Activated T-cell treated with anti-CD3 and anti-CD28 coated beads, Interleukin-2, amount 50 U/mL, for 72 hours (primary cell): ENCODE measurements at places on chromosomes 13 and 19.

DNA sequence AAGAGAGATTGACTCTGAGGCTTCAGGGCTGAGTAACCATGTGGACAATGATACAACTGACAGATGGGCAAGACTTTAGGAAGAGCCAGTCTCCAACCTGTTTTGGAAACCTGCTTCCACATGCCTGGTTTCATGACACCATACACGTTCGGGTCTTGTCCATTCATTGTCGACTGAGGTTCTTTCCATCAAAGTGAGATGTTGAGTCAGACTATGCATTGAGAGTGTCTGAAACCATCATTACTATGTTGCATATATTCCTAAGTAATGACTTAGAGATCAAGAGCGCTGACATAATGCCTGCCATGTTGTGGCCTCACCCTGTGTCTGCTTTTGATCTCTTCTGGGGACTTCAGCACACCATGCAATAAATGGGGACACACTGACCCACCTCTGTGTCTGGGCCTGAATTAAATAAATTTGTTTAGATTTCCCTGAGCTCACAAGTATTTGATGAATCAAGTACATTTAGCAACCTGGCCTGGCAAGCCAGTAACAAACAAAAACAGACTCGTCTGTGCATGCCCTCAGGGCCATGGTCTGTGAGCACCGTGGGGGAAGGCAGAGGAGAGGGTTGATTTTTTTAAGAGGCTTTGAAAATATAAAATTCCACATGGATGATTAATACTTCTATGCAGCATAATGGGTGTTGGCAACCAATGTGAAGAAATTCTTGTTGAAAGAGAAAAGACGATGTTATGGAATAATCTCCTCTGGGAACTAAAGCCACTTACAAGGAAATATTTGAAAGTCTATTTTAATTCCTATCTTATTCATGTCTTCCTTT is 49.9 kb upstream of the UBAC2 start:
- no peak for DNase-seq

DNA sequence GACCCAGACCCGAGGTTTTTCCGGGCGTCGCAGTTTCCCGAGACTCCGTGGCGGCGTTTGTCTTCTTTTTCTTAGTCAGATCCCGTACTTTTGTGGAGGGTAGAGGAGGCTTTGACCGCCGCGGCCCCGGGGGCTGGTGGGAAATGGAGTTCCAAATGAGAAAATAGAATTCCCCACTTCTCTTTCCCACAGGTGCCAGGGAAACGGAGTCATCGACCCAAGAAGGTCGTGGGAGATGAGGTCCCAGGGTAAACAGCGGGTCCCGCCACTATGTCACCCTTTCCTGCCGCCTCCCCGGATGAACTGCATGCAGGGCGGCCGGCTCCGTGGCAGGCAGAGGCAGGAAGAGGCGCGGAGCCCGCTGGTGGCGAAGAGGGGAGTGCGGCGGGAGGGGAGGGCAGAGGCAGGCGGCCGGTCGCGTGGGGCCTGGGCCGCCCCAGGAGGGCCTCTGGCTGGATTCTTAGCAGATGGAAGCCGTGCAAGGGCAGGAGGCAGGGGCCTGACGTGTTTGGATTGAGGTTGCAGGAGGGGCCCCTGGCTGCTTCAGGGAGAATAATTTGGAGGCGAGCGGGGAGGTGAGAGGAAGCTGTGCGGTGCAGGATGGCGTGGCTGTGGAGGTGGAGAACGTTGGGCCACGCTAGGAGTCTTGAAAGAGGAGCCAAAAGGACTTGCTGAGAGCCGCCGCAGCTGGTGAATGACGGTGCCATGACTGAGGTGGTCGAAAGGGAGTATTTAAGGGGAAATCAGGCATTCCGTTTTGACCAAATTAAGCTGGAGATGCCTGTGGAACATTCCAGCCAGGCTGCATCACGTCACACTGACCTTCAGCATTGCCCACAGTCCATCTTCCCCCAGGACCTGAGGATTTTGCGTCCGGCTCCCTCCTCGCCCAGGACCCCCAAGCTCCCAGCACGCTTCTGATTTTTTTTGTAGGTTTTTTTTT is 11.7 kb downstream of the CYTH2 start:
- peak; percentile 64 for DNase-seq

DNA sequence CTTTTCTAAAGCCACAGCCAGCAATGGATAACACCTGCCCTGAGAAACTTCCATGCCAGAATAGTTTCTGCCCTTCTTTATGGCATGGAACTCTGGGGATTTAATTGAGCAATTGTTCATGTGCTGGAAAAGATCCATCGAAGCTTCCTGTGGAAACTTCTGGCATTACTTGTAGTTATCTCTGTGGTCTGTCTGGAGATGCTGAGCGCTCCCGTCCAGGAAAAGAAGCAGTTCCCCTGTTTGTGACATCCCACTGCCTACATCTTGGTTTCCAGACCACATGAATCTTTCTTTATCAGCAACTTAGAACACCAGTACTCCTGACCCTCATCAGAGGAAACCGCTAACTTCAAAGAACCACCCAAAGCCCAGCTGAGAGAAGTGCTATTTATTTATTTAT is 24.6 kb downstream of the FLT1 start:
- no peak for DNase-seq

DNA sequence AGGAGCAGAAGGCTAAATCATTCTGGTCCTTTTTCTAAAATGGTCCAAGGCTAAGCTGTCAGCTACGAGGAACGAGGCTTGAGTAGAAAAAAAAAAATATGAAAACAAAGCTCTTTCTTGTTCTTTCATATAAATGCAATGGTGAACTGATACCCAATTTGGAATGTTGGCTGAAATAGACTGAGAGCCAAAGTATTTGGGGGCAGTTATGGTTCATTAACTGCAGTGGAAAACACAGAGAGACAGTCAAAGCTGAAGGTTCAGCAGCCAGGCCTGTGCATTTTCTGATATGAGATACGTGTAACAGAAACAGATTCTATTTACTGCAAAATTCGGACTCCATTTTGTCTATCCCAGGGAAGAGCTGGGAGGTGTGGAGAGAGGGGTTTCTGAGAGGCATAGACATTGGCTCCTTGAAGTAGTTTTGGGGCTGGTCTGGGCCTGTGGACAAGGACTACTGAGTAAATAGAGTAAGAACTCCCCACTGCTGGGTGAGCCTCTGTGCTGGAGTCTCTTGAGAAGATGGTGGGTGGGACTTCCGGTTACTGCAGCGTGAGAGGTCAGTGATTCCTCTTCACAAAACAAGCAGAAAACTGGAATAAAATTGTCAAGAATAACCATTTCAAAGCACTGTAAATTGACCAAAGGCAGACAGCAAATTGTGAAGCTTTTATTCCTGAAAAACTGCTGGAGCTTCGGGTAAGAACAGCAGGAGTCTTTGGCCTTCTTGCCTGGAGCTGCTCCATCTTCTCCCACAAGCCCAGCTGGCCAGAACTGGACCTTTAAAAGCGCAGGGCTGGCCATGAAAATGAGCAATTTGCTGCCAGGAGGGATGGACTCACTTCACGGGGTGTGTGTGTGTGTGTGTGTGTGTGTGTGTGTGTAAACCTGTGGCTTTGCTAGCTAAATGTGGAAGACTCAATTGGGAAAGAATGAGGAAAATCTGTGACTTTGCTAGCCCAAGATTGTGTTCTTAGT is 43.1 kb upstream of the CNMD start:
- no peak for DNase-seq

DNA sequence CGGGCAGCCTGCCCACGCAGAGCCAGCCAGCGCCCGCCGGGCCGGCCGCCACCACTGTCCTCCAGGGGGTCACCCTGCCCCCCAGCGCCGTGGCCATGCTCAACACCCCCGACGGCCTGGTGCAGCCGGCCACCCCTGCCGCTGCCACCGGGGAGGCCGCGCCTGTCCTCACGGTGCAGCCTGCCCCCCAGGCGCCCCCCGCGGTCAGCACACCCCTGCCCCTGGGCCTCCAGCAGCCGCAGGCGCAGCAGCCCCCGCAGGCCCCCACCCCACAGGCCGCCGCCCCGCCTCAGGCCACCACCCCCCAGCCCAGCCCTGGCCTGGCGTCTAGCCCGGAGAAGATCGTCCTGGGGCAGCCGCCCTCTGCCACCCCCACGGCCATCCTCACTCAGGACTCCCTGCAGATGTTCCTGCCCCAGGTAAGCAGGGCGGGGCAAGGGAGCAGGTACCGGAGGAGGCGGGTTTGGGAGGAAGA is 32.3 kb upstream of the EHD2 start:
- no peak for DNase-seq

- DNase-seq = no peak
These were observed 606 bp downstream of the ERCC1 start for GRCh38 chr19:45423033-45423588.

GRCh38 chr19:517721-518597 is 10.7 kb downstream of the TPGS1 start:
- no peak for DNase-seq

- no peak for DNase-seq
These were observed 1.7 kb upstream of the ZNF507 start for GRCh38 chr19:32343550-32344262.

GRCh38 chr19:6238256-6238642 is 41.5 kb downstream of the MLLT1 start:
- DNase-seq = no peak

GRCh38 chr19:38596057-38596981 is 21.4 kb downstream of the MAP4K1 start:
- peak; percentile 21 for DNase-seq

DNA sequence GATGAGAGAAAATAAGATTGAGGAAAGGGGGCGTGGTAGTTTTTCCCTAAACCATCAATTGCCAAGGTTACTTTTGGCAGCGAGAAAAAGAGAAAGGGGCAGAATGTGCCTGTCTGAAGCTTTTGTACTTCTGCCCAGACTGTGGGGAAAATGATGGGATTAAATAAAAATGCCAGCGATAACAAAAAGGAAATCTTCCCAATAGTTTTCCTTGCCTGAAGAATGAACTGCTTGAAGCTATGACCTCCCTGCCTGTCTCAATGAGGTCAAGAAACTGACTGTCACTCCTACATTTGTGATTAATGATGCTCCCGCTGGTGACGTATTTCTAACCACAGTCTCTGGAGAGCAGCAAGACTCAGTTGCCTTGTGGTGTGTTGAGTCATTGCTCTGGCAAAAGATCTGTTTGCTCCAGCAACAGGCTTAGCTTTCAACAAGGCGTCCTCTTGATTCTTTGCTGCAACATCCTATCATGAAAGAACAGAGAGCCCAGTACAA is 1051.5 kb downstream of the DIAPH3 start:
- no peak for DNase-seq

GRCh38 chr13:51833980-51834379 is 11.0 kb downstream of the TMEM272 start:
- no peak for DNase-seq

DNA sequence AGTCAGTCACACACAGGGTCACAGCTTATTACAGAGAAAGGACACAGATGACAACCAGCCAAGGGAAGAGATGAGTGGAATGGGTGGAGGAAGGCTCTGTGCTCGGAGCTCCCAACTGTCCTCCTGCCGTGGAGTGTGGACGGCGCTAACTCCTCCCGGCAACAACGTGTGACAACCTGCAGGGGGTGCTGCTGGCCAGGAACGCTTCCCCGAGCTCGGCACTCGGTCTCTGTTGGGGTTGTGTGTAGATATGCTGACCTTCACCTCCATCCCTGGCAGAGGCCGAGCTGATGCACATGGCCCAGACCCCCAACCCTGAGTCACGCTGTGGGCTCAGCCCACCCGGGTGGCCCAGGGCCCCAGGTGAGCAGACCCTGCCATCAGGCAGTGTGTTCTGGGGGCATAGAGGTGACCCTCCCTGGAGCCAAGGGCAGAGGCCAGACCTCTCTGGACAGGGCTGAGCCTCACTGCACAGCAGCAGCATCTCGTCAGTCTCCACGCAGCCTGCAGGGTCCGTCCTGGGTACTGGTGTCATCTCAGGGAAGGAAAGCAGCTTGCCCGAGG is 14.1 kb downstream of the ZNF444 start:
- DNase-seq = no peak

DNA sequence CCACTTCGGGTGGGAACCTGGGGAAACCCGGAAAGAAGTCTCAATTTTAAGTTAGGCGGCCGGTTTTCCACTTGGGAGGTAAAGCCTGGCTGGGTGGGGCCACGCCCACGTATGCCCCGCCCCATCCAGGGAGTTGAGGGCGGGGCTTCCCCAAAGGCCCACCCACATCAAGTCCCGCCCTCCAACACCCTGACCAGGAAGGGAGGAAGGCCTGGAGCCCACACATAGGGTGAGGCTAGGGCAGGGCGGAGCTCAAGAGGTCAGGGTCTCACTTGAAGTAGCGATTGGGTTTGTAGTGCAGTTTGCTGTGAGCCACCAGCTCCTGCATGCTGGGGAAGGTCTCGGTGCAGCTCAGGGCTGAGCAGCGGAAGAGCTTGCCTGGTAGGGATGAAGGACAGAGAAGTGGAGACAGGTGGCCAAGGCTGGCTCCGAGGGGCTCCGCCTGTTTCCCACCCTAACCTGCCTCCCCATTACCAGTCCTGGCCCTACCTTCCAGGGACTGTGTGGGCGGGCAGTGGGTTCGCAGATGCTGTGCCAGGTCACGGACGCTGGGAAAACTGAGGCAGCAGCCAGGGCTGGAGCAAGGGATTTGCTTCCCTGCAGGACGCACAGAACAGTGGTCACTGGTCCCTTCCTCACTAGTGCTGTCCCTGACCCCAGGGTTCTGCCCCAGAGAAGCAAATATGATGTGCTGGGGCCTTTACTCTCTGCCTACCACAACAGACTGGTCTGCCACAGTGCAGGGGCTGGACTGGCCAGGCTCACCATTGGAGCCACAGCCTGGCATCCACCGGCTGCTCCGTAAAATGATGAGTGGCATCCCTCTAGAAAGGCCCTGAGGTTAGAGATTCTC is 1.6 kb downstream of the ZNF414 start:
- DNase-seq = peak; percentile 43

GRCh38 chr13:50587645-50588373 is 255.7 kb downstream of the DLEU7 start:
- DNase-seq = no peak

DNA sequence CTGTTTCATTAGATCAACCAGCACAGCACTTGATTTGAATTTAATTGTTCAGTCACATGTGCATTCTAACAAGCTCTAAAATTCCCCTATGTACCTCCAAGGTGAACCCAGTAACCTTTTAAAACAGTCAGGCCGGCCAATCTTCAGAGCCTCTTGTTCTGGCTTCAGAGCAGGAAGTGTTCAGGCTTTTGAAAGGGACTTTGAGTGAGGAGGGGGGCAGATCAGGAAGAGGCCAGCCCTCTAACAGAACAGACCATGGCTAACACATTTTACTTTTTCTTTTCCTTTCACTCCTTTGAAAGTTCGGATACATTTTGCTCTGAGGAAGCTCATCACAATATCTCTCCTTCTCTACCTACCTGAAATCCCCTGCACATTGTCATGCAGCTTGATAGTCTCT is 390.3 kb downstream of the TBC1D4 start:
- DNase-seq = no peak

DNA sequence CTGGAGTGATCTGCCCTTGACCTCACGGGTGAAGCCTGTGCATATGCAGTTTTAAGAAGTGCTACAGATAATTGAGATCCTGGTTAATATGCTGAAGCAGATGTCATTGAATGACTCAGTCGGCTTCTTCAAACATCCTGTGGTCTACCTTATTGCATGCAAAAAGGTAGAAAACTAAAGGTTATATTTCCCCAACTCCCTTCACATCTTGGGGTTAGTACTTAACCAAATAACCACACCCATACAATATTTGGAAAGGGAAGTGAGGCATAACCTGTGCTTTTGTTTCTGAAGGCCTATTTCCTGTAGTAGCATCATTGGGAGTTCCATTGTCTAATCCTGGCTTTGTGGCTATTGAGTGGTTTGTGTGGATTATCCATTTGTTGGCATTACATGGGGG is 58.3 kb downstream of the RAP2A start:
- DNase-seq = no peak

GRCh38 chr19:34655651-34656050 is 21.3 kb downstream of the SCGB2B2 start:
- DNase-seq = no peak
